Pericardium fibroblast (primary cell): ENCODE measurements at places on chromosomes 16 and 17. TPM values are rescaled to one million over a fixed set of nuclear protein-coding genes. Genes with fewer than 3 reads are reported as not detected.

The PYDC1 gene
- not detected in 2 replicates for total RNA-seq

The NPTX1 gene
- under 0.01 TPM in 1 of 2 replicates, not detected in the other for total RNA-seq

The TM4SF5 gene
- total RNA-seq = not detected in 2 replicates

The PARN gene
- total RNA-seq = 26.0 and 36.2 TPM in 2 replicates

The MILR1 gene
- 3.0 and 7.0 TPM in 2 replicates for total RNA-seq

The CARD14 gene
- total RNA-seq = not detected in 2 replicates

The TUBD1 gene
- total RNA-seq = 4.8 and 5.7 TPM in 2 replicates

The CBX4 gene
- total RNA-seq = 11.4 and 17.2 TPM in 2 replicates

The ITGAD gene
- total RNA-seq = not detected in 2 replicates

The SYNGR3 gene
- 1.3 and 1.4 TPM in 2 replicates for total RNA-seq

The CCL14 gene
- total RNA-seq = not detected in 2 replicates

The TP53TG3F gene
- not detected in 2 replicates for total RNA-seq

The ADORA2B gene
- total RNA-seq = 14.9 and 92.7 TPM in 2 replicates

The KRTAP3-2 gene
- not detected in 2 replicates for total RNA-seq

The MRPL12 gene
- 51.1 and 76.6 TPM in 2 replicates for total RNA-seq

The KRTAP4-6 gene
- not detected in 2 replicates for total RNA-seq

The KRT222 gene
- not detected in 2 replicates for total RNA-seq

The MYH2 gene
- total RNA-seq = 3.5 TPM in 1 of 2 replicates, not detected in the other

The CCL1 gene
- total RNA-seq = not detected in 2 replicates

The KRT15 gene
- not detected in 2 replicates for total RNA-seq

The TPSG1 gene
- not detected in 2 replicates for total RNA-seq

The TRAPPC1 gene
- total RNA-seq = 54.7 and 64.3 TPM in 2 replicates

The SOX8 gene
- 0.70 and 1.1 TPM in 2 replicates for total RNA-seq

The AOC2 gene
- 0.12 and 0.17 TPM in 2 replicates for total RNA-seq

The SHISA9 gene
- not detected in 2 replicates for total RNA-seq

The TMC8 gene
- total RNA-seq = under 0.01 and 0.09 TPM in 2 replicates

The COG8 gene
- total RNA-seq = 38.6 and 51.7 TPM in 2 replicates
